Naive thymus-derived CD4-positive, alpha-beta T cell (primary cell): ENCODE measurements at places on chromosomes 13 and 19. TPM values are rescaled to one million over a fixed set of nuclear protein-coding genes. Genes with fewer than 3 reads are reported as not detected.
A peak's percentile ranks its signal among the peaks of the same experiment; 100 is the strongest.

The CGB1 gene
- polyA plus RNA-seq = not detected

- no peak overlapping the region for H3K4me3 ChIP-seq
- no peak for DNase-seq
- peaks cover 12% of the 10 kb centered on the region for H3K36me3 ChIP-seq
- no peaks in the 10 kb centered on the region for H3K27me3 ChIP-seq
- no peak overlapping the region for H3K27ac ChIP-seq
- no peaks in the 10 kb centered on the region for H3K4me1 ChIP-seq
These were observed 1.7 kb downstream of the UTP14C start for GRCh38 chr13:52026246-52026626.

DNA sequence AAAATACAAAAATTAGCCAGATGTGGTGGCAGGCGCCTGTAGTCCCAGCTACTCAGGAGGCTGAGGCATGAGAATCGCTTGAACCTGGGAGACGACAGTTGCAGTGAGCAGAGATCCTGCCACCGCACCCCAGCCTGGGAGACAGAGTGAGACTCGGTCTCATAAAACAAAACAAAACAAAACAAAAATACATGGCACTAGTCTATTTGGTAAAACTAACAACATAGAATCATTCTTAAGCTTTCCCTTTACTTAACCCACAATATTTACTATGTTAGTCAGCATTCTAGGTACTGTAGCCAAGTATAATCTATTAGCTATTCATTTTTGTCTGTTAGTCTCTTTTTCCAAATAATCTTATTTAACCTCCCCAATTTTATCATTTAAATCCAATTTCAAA lies 1482.8 kb downstream of the SLITRK5 start:
- H3K4me1 ChIP-seq = no peaks in the 10 kb centered on the region
- H3K27ac ChIP-seq = no peak overlapping the region
- no peak overlapping the region for H3K4me3 ChIP-seq
- no peaks in the 10 kb centered on the region for H3K36me3 ChIP-seq

DNA sequence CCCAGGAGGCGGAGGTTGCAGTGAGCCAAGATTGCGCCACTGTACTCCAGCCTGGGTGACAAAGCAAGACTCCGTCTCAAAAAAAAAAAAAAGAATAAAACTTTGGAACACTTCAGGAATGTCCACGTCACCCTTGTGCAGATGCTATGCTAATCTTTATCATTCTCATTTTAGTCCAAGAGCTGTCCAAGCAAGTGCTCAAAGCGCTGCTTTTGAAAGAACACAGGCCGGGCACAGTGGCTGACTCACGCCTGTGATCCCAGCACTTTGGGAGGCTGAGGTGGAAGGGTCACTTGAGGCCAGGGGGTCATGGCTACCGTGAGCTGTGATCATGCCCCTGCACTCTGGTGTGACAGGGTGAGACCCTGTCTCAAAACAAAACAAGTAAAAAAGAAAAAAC lies 11.1 kb upstream of the UQCR11 start:
- no peaks in the 10 kb centered on the region for H3K27me3 ChIP-seq
- H3K4me1 ChIP-seq = no peaks in the 10 kb centered on the region
- peaks cover 3% of the 10 kb centered on the region for H3K36me3 ChIP-seq
- no peak for DNase-seq
- H3K27ac ChIP-seq = no peak overlapping the region

The LRP3 gene
- polyA plus RNA-seq = not detected

DNA sequence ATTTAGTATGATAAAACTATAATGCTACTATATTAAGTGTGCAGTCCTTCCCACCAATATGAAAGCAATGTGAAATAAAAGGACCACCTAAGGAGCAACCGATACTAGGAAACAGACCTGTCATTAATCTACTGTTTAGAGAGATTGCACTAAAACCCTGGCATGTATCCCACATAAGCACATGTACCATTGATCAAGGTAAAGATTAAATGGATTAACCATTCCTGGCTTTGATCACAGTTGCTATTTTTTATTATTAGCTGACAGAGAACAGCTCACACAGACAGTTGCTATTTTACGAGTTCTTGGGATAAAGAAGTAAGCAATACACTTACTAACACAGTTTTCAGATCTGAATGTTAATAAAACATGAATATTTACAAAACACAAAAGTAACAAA lies 57.7 kb upstream of the ZDHHC20 start:
- no peak for DNase-seq
- no peaks in the 10 kb centered on the region for H3K27me3 ChIP-seq
- H3K27ac ChIP-seq = no peak overlapping the region

The DIAPH3 gene
- not detected for polyA plus RNA-seq

DNA sequence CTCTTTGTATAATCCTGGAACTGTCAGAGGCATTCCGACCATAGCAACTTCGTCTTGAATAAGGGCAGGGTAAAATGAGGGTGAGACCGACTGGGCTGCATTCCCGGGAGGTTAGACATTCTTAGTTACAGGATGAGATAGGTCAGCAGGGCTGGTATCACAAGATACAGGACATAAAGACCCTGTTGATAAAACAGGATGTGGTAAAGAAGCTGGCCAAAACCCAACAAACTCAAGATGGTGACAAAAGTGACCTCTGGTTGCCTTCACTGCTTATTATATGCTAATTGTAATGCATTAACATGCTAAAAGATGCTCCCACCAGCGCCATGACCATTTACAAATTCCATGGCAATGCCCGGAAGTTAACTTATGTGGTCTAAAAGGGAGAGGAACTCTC lies 27.7 kb upstream of the MBNL2 start:
- H3K36me3 ChIP-seq = no peaks in the 10 kb centered on the region
- H3K27me3 ChIP-seq = no peaks in the 10 kb centered on the region
- H3K27ac ChIP-seq = no peak overlapping the region
- H3K4me3 ChIP-seq = no peak overlapping the region

DNA sequence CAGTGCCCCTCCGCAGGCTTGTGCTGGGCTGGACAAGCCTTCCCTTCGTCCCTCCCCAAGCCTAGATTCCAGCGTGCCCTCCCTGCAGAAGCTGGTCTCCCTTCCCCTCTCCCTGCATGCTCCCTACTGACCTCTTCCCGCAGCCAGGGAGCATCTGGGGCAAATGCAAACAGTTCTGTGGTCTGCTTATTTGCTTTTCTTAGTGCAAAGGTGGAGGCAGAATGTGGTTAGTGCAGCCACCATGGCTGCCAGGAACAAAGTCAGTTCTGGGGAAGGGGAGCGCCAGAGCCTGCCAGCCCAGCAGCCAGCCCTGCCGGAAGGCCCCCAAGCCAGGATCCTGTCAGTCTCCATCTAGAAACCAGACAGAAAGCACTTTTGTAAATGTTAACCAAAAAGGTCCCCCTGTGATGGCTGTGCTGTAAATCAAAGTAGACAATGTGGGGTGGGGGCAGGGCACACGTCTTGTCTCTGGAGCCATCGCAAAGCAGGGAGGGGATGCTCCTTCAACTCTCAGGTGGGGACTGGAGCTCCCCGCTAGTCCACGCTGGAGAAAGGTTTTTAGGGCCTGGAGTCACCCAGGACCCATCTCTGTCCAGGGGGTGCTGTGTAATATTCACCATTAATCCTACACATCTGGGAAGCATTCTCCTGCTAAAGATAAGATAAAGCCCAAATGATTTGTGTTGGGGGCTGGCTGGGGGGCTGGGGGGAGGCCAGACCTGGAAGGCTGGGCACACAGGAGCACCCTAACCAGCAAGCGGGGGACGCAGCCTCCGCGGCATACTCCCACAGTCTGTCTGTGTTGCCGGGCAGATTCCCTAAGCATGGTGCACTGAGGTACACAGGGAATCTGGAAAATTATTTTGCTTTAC lies 30.9 kb downstream of the SERP2 start:
- H3K27me3 ChIP-seq = no peaks in the 10 kb centered on the region
- no peaks in the 10 kb centered on the region for H3K36me3 ChIP-seq
- DNase-seq = no peak
- H3K4me1 ChIP-seq = no peaks in the 10 kb centered on the region

GRCh38 chr19:35347171-35347929 lies at the start of gene FFAR1:
FFAR1 (plus strand) TSS chr19:35347902; CDS start chr19:35351552, 3,650 bp downstream.
- peak; percentile 23 for DNase-seq
- no peaks in the 10 kb centered on the region for H3K36me3 ChIP-seq
- no peak within 1 kb of the TSS for H3K27ac ChIP-seq

DNA sequence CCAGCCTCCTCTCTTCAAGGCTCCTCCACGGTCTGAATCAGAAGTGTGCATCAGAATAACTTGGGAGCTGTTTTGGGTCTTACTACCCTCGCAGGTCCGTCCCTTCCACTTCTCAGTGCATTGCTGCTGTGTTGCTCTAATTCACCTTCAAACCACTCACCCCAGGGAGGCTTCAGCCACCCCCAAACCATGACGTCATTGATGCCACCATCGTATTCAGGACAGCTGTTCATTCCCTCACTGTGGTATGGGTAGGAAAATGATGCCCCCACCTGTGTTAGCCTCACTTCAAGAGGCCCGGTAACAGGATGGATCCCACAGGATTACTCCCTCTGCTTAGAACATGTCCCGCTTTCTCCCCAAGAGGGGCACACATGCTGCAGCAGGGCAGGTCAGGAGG lies 1005.7 kb downstream of the UQCRFS1 start:
- no peak overlapping the region for H3K27ac ChIP-seq
- H3K27me3 ChIP-seq = no peaks in the 10 kb centered on the region
- no peaks in the 10 kb centered on the region for H3K4me1 ChIP-seq
- H3K36me3 ChIP-seq = no peaks in the 10 kb centered on the region
- no peak overlapping the region for H3K4me3 ChIP-seq

DNA sequence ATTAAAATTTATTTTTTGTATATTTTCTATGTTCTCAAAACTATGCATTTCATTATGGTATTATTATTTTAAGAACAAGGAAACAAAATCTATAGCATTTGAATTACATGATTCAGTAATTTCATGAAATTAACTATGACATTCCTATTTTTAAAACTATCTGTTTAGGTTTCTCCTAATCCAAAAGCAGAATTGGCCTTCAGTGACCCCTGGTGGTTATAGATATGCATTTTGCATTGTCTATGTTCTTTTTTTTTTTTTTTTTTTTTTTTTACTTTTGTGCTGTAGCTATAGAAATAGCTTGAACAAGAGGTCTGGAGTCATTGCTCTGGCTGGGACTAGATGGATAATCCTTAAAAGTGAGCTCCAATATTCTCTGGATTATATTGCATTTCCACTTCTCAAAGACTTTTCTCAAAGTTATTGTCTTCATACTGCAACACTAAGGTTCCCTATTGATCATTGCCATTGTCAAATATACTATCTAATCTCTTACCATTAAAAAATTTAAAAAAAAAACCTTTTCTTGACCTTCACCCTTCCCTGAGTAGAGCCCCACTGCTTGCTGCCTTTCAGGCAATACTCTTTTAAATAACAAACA lies 15.9 kb upstream of the DNAJC3 start:
- H3K27me3 ChIP-seq = no peaks in the 10 kb centered on the region
- no peak overlapping the region for H3K27ac ChIP-seq
- H3K4me1 ChIP-seq = no peaks in the 10 kb centered on the region
- no peak overlapping the region for H3K4me3 ChIP-seq
- H3K36me3 ChIP-seq = no peaks in the 10 kb centered on the region

The CIRBP gene
- 233 TPM for polyA plus RNA-seq

GRCh38 chr19:47036097-47036651 lies 12.2 kb downstream of the TMEM160 start:
- peak overlapping the region; percentile 62 for H3K27ac ChIP-seq
- H3K4me1 ChIP-seq = peaks cover 13% of the 10 kb centered on the region
- no peaks in the 10 kb centered on the region for H3K27me3 ChIP-seq
- H3K4me3 ChIP-seq = peak overlapping the region; percentile 74
- no peak for DNase-seq

The RNF126 gene
- polyA plus RNA-seq = 70.3 TPM

GRCh38 chr13:101115762-101116171 lies 300.5 kb downstream of the NALCN start:
- H3K4me1 ChIP-seq = no peaks in the 10 kb centered on the region
- H3K27me3 ChIP-seq = no peaks in the 10 kb centered on the region
- H3K27ac ChIP-seq = no peak overlapping the region
- H3K36me3 ChIP-seq = no peaks in the 10 kb centered on the region
- DNase-seq = no peak
- no peak overlapping the region for H3K4me3 ChIP-seq

DNA sequence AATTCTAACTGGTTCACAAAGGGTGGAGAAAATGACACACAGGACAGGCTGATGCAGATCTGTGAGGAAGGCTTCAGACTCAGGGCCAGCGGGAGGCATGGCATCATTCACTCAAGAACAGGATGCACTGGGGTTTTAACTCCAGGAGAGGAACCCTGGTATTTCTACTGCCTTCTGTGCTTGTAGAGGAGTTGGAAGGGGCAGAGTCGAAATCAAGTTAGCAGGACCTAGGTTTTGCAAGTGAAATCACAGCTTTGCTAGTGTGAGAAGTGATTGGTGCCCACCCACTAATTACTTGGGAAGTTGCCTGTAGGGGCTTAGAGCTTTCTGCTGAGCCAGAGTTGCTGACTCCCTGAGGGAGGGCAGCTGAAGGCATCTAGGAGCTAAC lies 92.7 kb downstream of the AKAP11 start:
- no peak overlapping the region for H3K4me3 ChIP-seq
- no peaks in the 10 kb centered on the region for H3K27me3 ChIP-seq
- no peak for DNase-seq
- H3K27ac ChIP-seq = no peak overlapping the region

DNA sequence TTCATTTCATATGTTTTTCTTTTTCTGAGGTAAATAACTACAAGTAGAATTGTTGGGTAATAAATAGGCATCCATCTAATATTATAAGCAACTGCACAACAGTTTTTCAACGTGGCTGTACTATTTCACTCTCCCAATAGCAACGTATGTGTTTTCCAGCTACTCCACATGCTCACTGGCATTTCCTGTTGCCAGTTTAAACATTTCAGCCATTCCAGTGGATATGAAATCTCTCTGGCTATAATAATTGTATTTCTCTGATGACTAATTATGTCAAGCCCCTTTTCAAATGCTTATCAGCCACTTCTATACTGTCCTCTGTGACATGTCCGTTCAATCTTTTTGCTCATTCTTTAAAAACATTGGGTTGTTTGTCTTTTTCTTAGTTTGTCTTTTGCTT lies 26.8 kb upstream of the ALOX5AP start:
- H3K36me3 ChIP-seq = no peaks in the 10 kb centered on the region
- no peaks in the 10 kb centered on the region for H3K27me3 ChIP-seq
- DNase-seq = no peak

The CEACAM18 gene
- polyA plus RNA-seq = not detected

The TMEM59L gene
- polyA plus RNA-seq = 0.37 TPM

GRCh38 chr19:17540174-17540573 lies 15.3 kb upstream of the COLGALT1 start:
- no peaks in the 10 kb centered on the region for H3K27me3 ChIP-seq
- peaks cover 9% of the 10 kb centered on the region for H3K4me1 ChIP-seq
- no peak overlapping the region for H3K27ac ChIP-seq
- H3K36me3 ChIP-seq = no peaks in the 10 kb centered on the region
